Activated T-helper 17 cell treated with anti-CD3 and anti-CD28 coated beads, Interleukin-2, amount 50 U/mL, for 72 hours (primary cell): ENCODE measurements at places on chromosomes 2 and 18. TPM values are rescaled to one million over a fixed set of nuclear protein-coding genes. Genes with fewer than 3 reads are reported as not detected.

GAL3ST2 gene
- 4.1 TPM for total RNA-seq

DNA sequence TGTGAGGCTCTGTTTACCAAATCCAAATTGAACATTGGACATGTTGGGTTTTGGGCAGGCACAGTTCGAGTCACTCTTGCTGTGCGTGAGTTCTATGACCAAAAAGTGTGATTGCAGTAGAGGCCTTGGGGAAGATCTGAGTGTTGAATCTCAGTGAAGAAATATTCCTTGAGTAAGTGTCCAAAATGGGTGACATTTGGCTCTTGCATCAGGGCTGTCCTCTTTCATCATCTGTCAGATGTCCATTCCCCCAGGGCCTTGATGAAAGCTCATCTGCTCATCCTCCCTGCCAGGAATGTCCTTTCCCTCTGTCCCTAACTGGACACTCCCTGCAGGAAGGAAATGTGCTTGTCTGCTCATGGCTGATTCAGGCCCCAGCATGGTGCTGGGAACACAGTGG, 6.4 kb upstream of the SFTPB start:
- ATAC-seq = no peak

DNA sequence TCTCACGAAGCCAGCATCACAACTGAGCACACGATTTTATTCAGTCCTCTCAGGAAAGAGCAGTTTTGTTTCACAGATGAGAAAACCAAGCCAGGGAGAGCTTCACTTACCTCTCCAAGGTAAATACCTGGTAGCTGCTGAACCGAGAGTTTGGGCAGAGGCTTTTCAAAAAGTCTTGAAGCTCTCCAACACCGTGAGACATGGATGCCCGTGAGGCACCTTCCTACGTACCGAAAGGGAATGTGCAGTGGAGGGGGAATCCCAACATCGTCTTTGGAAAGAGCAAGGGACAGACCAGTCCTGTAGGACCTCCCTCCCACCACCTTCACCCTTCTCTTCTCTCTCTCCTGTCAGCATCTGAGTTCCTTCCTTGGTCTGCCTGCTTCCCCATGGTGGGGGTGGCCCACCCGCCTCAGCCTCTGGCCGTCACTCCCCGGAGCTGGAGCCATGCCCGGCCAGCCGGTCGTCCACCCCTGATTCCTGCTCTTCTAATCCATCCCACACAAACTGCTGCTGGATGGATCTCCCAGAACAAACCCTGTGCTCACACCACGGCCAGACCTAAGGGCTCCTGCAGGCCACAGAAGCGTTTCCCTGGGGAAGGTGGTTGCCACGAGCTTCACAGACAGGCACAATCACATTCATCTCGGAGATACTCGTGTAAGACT, 97.3 kb upstream of the SNTG2 start:
- ATAC-seq = no peak

DNA sequence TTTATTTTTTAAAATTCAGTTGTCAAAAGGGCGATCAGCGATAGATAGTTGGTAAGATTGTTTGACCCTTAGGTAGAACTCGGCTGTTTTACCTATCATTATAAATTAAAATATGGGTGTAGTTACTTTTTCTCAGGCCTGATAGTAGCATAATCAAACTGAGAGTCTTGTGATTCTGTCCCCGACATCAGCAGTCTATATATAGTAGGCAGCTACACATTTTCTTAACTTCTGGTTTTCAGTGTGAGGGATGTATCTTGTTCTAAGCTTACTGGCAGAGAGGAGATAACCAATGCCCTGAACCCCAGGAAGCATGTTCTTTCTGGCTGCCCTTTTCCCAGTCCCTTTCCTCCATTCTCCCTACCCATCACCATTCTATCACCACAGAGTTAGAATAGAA, 56.6 kb downstream of the XRCC5 start:
- no peak for ATAC-seq

GRCh38 chr2:41924709-41925408, 123.0 kb upstream of the PKDCC start:
- no peak for ATAC-seq

- ATAC-seq = peak; percentile 23
Observed at GRCh38 chr18:78641689-78642231, 337.9 kb upstream of the SALL3 start.
